ENCODE measurements at places on chromosomes 7 and 10.

- no peak for DNase-seq
These were observed 202.9 kb downstream of the PTEN start for GRCh38 chr10:88066319-88066718.

DNA sequence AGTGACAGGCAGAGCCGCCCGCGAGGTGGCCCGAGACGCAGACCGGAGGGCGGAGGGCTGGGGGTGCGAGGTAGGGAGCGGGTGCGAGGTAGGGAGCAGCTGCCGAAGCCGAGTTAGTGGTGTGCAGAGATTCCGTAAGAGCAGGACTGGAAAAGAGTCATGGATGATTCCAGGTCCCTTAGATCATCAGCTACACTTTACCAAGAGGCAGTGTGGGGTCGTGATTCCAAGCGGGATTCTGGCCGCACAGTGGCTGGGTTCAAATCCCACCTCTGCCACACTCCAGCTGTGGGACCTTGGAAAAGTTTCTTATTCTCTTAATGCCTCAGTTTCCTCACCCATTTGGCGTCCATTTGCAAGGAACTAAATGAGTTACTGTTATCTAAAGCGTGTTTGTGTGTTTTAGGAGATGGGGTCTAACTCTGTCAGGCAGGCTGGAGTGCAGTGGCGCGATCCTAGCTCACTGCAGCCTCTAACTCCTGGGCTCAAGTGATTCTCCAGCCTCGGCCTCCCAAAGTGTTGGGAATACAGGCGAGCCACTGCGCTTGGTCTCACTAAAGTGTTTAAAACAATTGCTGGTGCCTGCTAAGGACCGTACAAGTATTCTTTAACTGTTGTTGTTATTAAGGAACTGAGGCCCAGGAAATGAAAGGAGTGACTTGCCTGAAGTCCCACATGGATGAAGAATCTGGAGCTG, 1.1 kb downstream of the NDUFB2 start:
- DNase-seq: no peak

- DNase-seq: no peak
These were observed 544.2 kb downstream of the CNTNAP2 start for GRCh38 chr7:146660839-146661238.

- no peak for DNase-seq
These were observed 196.7 kb downstream of the KLF6 start for GRCh38 chr10:3588346-3588745.

DNA sequence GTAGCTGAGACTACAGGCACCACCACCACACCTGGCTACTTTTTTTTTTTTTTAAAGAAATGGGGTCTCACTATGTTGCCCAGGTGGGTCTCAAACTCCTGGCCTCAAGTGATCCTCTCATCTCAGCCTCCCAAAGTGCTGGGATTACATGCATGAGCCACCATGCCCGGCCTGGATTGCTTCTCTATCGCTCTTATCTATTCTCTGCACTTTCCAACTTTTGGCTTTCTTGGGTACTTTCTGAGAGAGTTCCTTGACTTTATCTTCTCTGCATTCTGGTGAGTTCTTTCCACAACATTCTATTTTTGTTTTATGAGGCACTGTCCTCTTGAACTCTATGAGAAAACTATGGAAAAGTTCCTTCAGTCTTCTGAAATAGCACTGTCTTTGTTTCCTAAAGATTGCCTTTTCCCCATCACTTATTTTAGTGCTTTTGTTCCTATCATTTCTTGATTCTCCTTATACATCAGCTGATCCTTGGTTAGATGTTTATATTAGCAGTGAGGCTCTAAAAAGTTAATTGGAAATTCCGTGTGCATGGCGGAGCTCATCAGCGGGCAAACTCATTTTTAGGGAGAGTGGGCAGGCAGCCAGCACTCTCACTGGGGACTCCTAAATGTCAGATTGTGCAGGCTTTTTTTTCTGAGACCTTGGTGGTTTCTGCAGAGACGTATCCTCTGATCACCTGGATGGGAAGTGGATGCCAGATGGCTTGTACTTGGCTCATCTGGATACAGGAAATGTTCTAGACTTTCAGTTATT, 43.9 kb downstream of the HIP1 start:
- DNase-seq: no peak

- no peak for DNase-seq
These were observed 16.2 kb downstream of the RBP3 start for GRCh38 chr10:47364366-47364765.

DNA sequence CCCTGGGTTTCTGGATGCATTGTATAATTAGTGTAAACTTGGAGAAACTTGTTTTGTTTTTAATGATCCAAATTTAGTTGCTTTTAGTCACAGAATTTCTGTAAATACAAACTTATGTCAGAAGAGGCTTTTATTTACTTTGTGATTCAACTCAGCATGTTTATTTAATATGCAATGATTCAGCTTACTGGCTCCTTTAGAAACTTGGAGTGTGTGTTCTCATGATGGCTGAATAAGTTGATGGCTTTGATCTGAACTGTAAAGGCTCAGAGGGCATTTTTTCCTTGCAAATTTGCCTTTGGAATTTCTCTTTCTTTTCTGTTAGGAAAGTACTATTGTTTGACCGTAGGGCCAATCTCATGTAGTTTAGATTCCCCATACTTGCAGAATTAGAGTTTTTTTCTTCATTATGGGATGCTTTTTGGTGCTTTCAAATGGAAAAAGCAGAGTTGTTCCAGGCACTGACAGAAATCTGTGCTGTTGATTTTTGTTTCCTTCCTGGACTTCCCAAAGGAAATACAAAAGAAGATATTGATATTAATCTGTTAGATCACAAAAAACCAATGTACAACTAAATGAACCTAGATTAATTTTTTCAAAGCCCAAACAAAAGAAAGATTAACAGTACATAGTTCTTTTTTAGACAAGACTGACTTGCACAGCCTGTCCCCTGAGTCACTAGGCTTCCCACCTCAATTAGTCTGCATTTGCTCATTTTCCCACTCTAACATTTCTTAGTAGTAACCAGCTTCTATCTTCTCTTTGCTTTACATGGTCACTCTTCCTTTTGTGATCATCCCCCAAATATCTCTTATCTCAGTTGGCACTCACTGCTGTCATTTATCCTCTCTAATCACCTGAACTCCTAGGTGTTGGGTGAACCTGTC, 96.8 kb upstream of the AGR3 start:
- DNase-seq: no peak

DNA sequence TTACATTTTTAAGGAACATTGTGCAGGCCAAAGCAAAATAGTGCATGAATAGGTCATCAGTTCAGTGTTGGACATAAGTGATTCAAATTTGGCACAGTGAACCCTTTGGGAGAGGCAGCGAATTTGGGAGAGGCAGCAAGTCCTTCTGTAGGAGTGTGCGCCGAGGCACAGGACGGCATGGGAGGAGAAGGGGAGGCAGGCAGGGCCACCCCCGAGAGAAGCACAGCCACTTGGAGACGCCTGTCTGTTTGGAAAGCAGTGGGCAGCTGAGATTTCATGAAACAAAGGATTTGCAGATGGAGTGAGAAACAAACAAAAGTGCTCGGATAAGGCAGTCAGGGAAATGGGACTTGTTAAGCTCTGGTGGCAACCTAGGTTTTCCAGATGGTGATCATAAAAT, 30.6 kb downstream of the VIPR2 start:
- DNase-seq: no peak

- DNase-seq: no peak
These were observed 197.9 kb downstream of the IMMP2L start for GRCh38 chr7:111364413-111364812.

DNA sequence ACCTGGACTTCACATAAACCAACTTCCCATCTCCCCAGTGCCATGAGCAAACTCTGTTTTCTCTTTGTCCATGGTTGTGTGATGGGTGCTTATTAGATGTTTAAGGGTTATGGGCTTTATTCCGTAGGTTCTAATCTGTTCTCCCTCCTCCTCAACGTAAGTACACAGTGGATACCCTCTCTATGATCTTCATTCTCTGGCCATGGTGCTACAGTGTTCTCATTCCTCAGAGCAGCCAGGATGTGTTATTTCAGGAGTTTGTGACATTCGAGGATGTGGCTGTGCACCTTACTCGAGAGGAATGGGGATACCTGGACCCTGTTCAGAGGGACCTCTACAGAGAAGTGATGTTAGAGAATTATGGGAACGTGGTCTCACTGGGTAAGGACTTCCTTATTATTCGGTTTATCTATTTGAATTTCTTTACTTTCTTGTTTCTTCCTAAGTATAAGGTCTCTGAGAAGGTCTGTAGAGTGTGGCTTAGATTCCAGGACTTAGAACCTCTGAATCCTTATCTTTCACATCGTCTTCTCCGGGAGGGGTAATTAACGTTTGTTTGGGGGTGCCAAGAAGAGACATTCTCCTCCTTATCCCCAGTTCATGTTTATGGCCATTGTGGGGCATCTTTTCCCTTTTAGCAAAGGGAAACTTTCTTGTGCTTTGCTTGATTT, 3.8 kb downstream of the ZNF655 start:
- no peak for DNase-seq

DNA sequence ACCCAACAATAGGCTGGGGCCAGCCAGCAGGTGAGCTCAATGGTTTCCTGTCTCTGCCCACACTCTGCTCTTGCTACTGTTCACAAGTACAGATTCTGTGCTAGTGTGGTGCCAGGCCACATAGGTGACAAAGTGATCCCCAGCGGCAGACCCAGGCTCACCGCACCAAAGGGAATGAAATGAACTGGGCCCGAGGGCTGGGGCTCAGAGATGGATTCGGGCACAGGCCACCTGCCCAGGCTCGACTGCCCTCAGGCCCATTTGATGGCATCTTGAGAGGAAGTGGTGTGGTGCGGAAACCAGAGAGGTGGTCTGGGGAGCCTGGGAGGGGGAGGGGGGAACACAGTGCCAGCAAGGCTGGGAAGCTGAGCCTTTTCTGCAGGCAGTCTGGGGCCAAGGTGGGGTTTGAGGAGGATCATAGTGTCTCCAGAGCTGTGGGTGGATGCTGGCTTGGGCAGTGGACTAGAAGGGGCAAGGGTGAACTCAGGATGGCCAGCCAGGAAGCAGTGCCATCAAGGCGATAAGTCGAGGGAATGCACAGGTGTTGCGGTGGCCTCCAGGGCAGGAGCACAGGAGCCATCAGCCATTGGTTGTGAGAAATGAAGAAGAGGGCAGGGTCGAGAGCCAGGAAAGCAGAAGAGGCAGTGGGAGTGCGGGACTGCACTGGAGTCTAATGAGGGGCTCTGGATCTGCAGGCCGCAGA, 85.2 kb downstream of the ARHGAP22 start:
- DNase-seq: no peak

DNA sequence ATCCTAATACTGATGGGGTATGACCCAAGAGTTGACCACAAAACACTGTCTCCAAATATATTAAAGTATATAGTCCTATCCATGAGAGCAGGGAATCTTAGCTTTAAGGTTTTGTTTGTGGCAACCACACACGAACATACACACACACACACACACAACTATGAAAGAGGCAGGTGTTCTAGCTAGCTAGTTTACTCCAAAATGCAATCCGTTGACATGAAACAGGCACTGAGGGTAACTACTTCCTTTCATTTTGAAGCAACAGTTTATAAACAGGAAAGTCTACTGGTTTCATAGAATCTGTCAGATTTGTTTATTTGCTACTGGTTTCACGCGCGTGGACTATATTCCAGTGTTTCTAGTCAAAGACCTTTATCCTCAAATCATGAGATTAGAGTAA, 14.8 kb downstream of the HTR5A start:
- DNase-seq: no peak

- DNase-seq: no peak
These were observed 8.3 kb upstream of the SLC25A13 start for GRCh38 chr7:96330193-96330592.

GRCh38 chr10:132135053-132135872, 51.5 kb upstream of the DPYSL4 start:
- DNase-seq: no peak

DNA sequence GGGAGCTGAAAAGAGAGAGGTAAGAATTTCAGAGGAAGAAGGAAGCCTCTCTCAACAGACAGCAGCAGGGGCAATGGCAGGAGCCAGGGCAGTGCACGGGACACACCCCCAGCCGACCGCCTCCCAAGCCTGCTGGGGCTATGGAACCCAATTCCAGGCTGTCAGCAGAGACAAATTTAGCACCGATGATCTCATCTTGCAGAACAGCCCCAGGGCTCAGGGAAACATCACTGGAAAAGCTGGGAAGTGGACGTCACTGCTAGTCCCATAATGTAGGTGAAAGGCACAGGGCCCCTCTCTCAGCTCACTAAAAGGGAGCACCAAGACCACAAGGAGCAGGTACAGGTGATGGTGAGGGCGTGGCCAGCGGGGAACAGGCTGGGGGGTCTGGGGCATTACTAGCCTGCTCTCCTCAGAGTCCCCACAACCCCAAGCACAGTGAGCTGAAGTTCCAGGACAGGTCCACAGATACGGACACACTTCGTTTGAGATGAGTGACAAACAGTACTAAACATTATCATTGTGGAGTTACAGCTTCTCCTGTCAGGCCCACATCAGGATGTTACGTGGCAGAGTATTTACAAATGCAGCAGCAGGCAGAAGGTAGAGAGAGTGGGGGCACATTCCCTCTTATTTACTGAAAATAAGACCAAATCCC, 103.7 kb downstream of the PLXNA4 start:
- DNase-seq: no peak

- no peak for DNase-seq
These were observed 180.2 kb upstream of the FZD8 start for GRCh38 chr10:35822316-35822715.

DNA sequence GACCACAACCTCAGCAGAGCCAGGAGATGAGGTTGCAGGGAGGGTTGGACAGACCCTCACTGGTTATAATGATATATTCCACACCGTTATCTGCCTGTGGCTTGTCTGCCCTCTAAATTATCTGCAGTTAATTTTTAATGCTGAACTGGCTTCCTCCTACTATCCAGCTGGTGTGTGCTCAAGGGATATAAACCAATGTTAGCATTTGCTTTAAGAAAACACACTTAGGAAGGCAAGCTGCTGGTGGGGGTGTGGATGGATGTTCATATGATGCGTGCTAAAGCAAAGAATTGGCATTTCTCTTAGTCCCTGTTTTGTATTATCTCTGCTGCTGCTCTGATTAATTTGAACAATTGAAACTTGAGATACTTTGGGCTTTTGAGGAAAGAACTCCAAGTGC, 132.2 kb upstream of the NPVF start:
- DNase-seq: no peak

GRCh38 chr10:58115218-58116050, 152.3 kb downstream of the IPMK start:
- no peak for DNase-seq

- DNase-seq: no peak
These were observed 10.9 kb downstream of the POR start for GRCh38 chr7:75925717-75926435.

DNA sequence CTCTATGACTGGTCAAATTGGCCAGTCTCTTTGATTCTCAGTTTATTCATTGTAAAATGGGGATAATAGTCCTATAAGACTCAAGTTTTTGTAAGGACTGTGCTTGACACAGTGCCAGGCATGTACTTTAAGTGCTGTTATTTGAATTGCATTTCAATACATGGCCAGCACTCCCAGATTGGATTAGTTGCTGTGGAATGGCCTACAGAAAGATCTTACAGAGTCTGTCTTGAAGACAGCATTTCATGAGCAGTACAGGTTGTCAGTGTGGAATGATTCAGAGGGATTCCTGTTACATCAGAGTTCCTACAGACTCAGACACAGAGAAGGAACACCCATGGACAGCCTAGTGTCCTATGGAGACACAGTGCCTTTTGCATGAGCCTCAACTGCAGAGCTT, 238.1 kb upstream of the BMPER start:
- DNase-seq: no peak

Measured in CD4-positive, alpha-beta T cell treated with Interleukin-10 for 1 hour (primary cell).